ENCODE measurements at places on chromosomes 4 and X. TPM values are rescaled to one million over a fixed set of nuclear protein-coding genes. Genes with fewer than 3 reads are reported as not detected.
A peak's percentile ranks its signal among the peaks of the same experiment; 100 is the strongest.

DNA sequence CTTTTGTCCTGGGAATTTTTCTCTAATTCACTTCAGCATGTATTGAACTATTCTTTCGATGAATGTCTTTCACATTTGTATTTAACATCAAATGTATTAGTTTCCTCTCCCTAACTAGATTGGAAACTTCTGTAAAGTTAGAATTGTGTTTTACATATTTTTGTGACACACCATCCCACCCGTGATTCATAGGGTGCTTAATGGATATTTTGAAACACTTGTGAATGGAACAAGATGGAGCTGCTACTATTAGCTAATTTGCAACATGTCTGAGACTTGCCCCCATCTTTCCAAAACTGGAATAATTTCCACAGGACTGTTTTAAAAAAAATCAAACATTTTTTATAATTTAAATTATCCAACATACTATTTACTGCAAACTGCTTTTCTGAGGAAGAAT, 30.2 kb upstream of the GNPDA2 start:
- no peak overlapping the region for H3K27ac ChIP-seq
- no peaks in the 10 kb centered on the region for H3K4me1 ChIP-seq
- no peak for DNase-seq
- H3K27me3 ChIP-seq, result no peaks in the 10 kb centered on the region
- no peaks in the 10 kb centered on the region for H3K36me3 ChIP-seq

DNA sequence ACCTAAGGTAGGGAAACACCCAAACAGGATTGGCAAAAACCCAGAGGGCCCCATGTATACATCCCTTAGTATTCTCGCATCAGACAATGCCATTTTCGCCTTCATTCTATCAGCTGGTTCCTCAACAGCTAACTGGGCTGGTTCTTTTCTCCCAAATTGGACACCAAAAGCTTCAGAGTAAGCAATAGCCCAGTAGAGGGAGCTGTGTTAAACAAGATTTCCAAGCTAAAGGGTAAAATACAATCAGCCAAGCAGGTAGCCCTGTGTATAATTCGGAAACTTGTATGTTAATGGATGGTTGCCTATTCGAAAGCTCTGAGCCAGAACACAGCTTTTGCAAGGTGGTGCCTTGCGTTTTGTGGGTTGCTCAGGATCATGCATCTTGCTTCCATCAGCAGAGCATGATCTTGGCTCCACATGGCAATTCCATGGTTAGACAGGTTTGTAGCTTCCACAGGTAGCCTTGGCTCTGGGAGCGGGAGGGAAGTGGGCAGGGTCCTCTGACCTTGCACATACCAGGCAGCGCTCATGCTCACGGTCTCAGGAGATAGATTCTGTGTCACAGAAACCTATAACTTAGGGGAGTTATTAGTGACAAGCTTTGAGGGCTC, 115.2 kb upstream of the LNX1 start:
- peaks cover 5% of the 10 kb centered on the region for H3K4me1 ChIP-seq
- H3K27me3 ChIP-seq, result no peaks in the 10 kb centered on the region
- H3K27ac ChIP-seq, result no peak overlapping the region
- H3K4me3 ChIP-seq, result no peak overlapping the region
- H3K36me3 ChIP-seq, result no peaks in the 10 kb centered on the region
- DNase-seq, result peak; percentile 56

GRCh38 chr4:31283679-31284078, 563.5 kb downstream of the PCDH7 start:
- H3K4me3 ChIP-seq, result no peak overlapping the region
- no peaks in the 10 kb centered on the region for H3K36me3 ChIP-seq
- no peak overlapping the region for H3K27ac ChIP-seq
- H3K4me1 ChIP-seq, result no peaks in the 10 kb centered on the region

GRCh38 chrX:39941332-39941920, 156.3 kb downstream of the BCOR start:
- DNase-seq, result peak; percentile 69
- no peaks in the 10 kb centered on the region for H3K27me3 ChIP-seq
- no peak overlapping the region for H3K4me3 ChIP-seq
- H3K36me3 ChIP-seq, result no peaks in the 10 kb centered on the region
- H3K27ac ChIP-seq, result no peak overlapping the region

DNA sequence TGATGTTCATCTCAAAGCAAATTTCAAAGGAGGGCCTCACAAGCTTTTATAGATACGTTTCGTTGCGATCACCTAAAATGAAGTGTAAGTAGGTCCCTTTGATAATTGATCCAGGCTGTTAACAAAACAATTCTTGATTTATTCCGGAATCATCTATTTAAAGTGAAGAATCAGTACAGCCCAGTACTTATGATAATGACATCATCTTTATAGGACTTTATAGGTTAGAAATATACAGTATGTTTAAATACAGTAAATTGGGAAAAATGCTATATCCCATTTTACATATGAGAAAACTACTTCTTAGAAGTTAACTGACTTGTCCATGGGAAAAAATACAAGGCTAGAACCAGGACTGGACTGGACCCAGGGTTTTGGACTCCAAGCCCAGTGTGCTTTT, 3.7 kb downstream of the PTCHD1 start:
- H3K36me3 ChIP-seq, result no peaks in the 10 kb centered on the region
- H3K4me1 ChIP-seq, result no peaks in the 10 kb centered on the region
- no peak overlapping the region for H3K27ac ChIP-seq
- H3K27me3 ChIP-seq, result peaks cover 33% of the 10 kb centered on the region

GRCh38 chrX:103393487-103393886, 17.1 kb downstream of the BEX3 start:
- H3K27me3 ChIP-seq, result no peaks in the 10 kb centered on the region
- DNase-seq, result no peak
- H3K36me3 ChIP-seq, result no peaks in the 10 kb centered on the region
- H3K4me1 ChIP-seq, result no peaks in the 10 kb centered on the region

GRCh38 chr4:170772429-170772828, 682.7 kb upstream of the AADAT start:
- H3K27me3 ChIP-seq, result no peaks in the 10 kb centered on the region
- no peak overlapping the region for H3K27ac ChIP-seq
- no peaks in the 10 kb centered on the region for H3K4me1 ChIP-seq
- no peak overlapping the region for H3K4me3 ChIP-seq

Gene CLCN4
- 4.4 TPM for total RNA-seq

Gene SPANXN4
- total RNA-seq, result not detected

Gene NIPAL1
- total RNA-seq, result 3.4 TPM

Gene NDP
- not detected for total RNA-seq
